ENCODE measurements at places on chromosomes 1 and 21. TPM values are rescaled to one million over a fixed set of nuclear protein-coding genes. Genes with fewer than 3 reads are reported as not detected.

The IGSF21 gene
- not detected for total RNA-seq

The VANGL2 gene
- 0.71 TPM for total RNA-seq

The GNG4 gene
- total RNA-seq, result 15.4 TPM

The ACBD6 gene
- 56.8 TPM for total RNA-seq

The CLCNKB gene
- 0.07 TPM for total RNA-seq

The FOXO6 gene
- total RNA-seq, result 0.96 TPM

The GBP5 gene
- not detected for total RNA-seq

The OVAAL gene
- total RNA-seq, result 0.11 TPM

The DIO1 gene
- total RNA-seq, result not detected

The GUCA2A gene
- not detected for total RNA-seq

The FCRL2 gene
- not detected for total RNA-seq

The NPHS2 gene
- not detected for total RNA-seq

The OR2M3 gene
- not detected for total RNA-seq

The RAB29 gene
- 11.6 TPM for total RNA-seq

The MSH4 gene
- total RNA-seq, result 0.02 TPM

The TRNAU1AP gene
- total RNA-seq, result 24.2 TPM

The GBP3 gene
- total RNA-seq, result 0.67 TPM

The OPN3 gene
- total RNA-seq, result 59.1 TPM

The LGR6 gene
- total RNA-seq, result 0.92 TPM

The OLIG1 gene
- not detected for total RNA-seq

The EFNA4 gene
- 15.8 TPM for total RNA-seq

The NCMAP gene
- not detected for total RNA-seq

The SH2D2A gene
- total RNA-seq, result 2.9 TPM

The GABRD gene
- 0.66 TPM for total RNA-seq

The SLC44A3 gene
- 1.6 TPM for total RNA-seq

The ARHGAP29 gene
- 11.2 TPM for total RNA-seq

The TNNT2 gene
- 0.17 TPM for total RNA-seq

The CCDC185 gene
- total RNA-seq, result 0.03 TPM

The GUCA2B gene
- total RNA-seq, result 0.37 TPM

The FRRS1 gene
- 1.7 TPM for total RNA-seq

The KLHDC7A gene
- total RNA-seq, result 1.3 TPM

The SMCP gene
- not detected for total RNA-seq

The NBPF9 gene
- 13.3 TPM for total RNA-seq

The NPL gene
- total RNA-seq, result 0.63 TPM

The CSRP1 gene
- total RNA-seq, result 380 TPM

The PADI6 gene
- not detected for total RNA-seq

The RAB25 gene
- not detected for total RNA-seq

All from A549 treated with AZD2906 at 1 μM for 4 hours (cell line).